HL-60 (cell line): ENCODE measurements at places on chromosomes 16 and 17.

- DNase-seq, result no peak
Observed at GRCh38 chr16:3856367-3857141, 24.0 kb downstream of the CREBBP start.

DNA sequence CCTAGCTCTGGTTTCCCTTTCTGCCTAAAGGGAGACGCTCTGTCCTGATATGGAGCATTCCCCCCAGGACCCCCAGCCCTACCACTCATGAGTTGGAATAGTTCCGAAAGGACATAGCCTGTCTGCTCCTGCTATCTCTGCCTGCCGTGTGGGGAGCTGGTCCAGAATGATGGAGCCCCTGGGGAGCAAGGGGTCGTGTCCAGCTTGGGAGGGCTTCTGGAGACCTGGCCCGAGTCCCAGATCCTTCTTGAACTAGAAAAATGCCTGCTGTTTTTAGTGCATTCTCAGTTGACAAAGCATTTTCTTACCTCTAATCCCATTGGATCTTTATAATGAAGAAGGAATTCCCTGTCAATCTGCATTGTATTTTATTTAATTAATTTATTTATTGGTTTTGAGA is 9.1 kb upstream of the GRN start:
- DNase-seq, result no peak

DNA sequence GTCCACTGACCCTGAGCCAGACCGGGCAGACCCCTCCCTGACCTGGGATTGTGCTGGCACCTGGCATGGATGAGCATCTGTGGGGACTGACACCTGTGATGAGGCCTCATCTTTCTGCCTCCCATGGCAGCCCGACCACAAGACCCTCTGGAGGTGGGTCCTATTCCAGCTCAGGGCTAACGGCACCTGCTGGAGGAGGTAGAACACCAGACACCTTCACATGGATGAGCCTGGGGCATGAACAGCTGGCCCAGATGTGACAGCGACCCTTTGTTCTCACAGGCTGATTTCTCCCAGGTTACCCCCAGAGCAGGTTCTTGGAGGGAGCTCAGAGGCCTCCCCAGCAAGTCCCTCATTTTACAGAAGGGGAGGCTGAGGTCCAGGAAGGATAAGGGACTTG is 46.4 kb upstream of the PIK3R6 start:
- DNase-seq, result no peak

DNA sequence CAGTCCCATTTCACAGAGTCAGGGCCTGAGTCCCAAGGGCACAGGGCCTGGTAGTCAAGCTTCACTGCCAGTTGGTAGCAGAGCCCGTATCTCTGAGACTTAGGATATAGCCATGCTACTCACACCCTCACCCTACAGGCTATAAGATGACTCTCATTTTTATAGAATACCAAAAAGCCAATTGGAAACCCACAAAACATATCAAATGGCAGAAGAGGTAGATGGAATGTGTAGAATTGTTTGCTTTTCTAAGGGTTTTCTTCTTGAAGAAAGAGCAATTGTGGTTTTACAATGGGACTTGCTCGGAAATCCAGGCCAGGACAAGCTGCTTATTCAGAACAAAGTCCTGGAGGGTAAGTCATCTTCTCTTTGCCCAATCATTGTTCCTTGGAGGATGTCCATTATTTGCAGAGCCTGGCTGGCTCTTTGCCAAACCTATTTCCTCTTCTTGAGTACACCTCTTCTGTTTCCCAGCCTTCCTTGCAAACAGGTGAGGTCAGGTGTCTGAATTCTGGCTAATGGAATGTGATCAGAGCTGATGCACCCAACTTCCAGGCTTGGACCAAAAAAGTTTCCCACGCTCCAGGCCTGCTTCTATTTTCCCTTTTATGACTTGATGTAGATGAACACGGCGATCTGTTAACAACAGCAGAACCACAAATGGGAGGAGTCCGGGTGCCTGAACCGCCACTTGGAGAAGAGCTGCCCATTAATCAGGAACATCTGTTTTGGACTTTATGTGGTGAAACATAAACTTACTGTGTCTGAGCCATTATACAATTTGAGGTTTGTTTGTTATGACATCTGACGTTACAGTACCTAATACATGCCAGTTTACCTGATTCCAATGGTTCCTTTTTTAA is 16.9 kb upstream of the CCL22 start:
- DNase-seq, result no peak

DNA sequence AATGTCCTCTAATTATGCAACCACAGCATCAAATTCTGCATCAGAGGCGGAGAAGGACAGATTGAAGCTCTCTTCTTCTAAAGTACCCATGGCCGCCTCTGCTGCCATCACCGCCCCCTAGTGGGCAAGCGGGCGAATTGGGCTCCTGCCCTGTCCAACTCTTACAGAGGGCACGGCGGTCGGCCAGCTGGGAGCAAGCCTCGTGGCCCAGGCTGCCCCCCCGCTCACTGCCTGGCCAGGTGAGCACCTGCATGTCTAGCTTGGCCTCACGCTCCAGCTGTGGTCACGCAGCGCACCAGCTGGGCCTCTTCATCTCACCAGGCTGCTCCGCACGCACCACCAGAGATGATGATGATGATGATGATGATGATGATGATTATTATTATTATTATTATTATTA is 146.1 kb upstream of the TOM1L1 start:
- DNase-seq, result peak; percentile 3

- DNase-seq, result no peak
Observed at GRCh38 chr17:82060614-82061013, 5.0 kb downstream of the DUS1L start.

- DNase-seq, result no peak
Observed at GRCh38 chr17:1446201-1446600, 9.8 kb downstream of the CRK start.

DNA sequence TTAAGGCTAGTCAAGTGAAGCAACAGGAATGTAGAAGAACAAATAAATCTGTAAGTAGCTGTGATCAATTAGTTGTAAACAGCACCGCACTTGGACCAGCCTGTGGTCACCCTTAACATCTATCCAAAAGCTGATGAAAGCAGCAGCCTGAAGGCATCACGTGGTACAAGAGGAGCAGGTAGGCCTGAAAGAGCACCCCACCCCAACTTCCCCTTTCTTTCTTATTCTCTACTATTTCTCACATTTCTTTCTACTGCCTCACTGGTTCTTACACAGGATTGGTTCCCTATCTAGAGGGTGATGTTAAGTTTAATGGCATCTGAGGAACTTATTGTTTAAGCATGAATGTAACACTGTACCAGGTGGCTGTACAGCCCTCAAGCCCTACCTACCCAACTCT is 42.6 kb upstream of the CLEC18B start:
- DNase-seq, result peak; percentile 5

- no peak for DNase-seq
Observed at GRCh38 chr17:13200671-13201070, 182.8 kb upstream of the ELAC2 start.

DNA sequence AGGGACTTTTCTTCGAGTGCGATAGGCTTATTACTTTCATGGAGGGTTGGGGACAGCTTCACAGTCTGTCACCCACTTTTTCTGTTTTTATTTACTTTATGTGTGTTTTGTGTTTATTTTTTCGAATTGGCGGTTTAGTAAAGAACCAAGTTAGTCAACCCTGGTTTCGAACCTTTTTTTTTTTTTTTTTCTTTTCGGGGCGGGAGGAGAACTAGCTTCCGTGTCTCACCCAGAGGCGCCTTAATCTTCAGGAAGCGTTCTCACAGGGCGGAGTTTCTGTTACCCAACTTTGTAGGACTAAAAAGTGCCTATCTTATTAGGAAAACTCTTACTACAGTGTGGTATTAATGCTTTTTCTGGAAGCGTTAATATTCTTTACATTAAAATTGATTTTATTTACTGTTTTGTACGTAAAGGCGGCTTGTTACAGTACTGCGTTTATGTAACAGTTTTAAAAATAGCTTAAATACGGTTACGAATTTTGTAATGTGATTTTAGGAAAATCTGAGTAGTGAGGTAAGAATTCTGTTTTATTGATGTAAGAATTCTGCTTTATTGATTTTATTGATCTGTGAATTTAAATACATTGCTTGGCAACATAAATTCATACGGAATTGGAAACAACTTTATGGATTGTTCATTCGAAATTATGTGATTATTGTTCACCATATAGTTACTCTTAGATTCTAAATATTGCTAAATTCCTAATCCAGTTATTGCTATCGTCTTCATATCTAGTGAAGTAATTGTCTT is 885 bp downstream of the ZNF207 start:
- DNase-seq, result no peak

DNA sequence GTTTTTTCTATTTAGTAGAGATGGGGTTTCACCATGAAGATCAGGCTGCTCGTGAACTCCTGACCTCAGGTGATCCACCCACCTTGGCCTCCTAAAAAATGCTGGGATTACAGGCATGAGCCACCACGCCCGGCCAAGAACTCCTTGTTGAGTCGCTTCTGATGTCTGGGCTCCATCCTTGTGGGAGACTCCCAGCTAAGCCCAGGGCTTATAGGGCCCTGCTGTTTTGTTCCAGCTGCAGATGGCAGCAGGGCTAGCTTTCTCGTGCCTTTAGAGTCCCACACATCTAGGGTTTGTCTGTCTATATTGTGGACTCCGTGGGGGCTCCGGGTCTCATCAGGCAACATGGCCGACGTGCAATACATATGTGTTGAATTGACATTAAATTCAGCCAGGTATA is 39.3 kb upstream of the MED9 start:
- DNase-seq, result no peak

- no peak for DNase-seq
Observed at GRCh38 chr16:76576526-76576925, 299.3 kb downstream of the CNTNAP4 start.

DNA sequence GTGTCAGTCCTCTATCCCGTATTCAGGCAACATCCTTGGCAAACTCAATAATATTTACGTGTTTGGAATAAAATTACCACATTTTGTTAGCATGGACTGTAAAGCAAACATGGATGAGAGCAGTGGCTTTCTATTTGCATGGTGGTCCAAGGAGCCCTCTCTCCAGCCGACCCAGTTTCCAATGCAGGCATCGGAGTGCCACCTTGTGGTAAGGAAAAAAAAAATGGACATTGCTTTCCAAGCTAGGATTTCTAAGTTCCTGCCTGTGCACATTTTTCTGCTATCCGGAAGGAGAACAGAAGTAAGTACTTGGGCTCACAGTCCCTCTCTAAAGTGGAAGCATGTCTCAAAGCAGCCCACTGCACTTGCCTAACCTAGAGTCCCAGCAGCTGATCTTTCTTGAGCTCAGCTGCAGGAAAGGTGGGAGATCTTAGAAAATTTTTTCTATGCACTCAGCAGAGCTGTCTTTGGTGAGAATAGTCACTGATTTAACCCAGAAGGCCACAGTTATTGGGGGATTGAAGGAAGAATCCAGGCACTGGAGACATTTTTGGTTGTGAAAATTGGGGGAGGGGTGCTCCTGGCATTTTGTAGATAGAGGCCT is 46.0 kb upstream of the ERCC4 start:
- no peak for DNase-seq
